Thymus (tissue), 14 donors: ENCODE measurements at places on chromosomes 16 and 17. TPM values are rescaled to one million over a fixed set of nuclear protein-coding genes. Genes with fewer than 3 reads are reported as not detected.

Gene MEIOB
- 1.1 TPM for total RNA-seq

GRCh38 chr17:76893623-76894334, 25.6 kb downstream of the MGAT5B start:
- DNase-seq = no peak

DNA sequence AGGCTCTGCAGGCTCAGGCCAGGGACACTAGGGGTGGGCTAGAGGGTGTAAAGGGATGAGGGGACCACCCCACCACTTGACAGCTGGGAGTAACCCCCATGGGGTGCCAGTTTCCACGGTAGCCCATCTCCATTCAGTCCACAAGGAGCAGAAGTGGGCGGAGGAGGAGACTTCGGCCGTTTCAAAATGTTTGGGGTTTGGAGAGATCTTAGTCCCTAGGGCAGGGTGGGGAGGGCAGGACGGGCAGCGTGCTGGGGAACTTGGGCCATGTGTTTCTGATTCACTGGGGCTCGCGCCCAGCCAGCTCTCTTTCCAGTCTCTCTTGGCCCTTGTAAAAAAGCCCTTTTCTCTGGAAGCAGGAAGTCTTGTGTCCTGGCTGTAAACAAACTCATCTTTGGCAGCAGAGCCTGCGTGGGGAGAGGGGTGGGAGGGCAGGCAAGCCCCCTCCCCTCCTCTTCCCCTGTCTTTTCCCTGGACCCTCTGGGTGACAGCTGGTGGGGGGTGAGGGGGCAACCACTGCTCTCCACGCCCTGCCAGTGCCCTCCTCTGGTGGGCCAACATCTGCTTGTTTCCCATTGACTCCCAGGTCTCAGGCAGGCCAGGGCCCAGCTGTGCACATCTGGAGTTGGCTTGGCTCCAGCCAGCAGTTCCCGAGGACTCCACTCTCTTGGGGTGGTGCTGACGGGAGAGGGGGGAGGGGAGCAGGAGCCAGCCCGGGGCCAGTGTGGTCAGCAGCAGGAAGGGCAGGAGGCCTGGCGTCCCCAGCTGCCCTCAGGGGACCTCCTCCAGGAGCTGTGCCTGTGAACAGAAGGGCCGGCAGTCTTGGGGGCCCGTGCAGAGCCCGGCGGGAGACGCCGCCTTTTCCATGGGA, 8.1 kb downstream of the CYGB start:
- no peak for DNase-seq

Gene LRRC46
- total RNA-seq = 0.19 TPM

DNA sequence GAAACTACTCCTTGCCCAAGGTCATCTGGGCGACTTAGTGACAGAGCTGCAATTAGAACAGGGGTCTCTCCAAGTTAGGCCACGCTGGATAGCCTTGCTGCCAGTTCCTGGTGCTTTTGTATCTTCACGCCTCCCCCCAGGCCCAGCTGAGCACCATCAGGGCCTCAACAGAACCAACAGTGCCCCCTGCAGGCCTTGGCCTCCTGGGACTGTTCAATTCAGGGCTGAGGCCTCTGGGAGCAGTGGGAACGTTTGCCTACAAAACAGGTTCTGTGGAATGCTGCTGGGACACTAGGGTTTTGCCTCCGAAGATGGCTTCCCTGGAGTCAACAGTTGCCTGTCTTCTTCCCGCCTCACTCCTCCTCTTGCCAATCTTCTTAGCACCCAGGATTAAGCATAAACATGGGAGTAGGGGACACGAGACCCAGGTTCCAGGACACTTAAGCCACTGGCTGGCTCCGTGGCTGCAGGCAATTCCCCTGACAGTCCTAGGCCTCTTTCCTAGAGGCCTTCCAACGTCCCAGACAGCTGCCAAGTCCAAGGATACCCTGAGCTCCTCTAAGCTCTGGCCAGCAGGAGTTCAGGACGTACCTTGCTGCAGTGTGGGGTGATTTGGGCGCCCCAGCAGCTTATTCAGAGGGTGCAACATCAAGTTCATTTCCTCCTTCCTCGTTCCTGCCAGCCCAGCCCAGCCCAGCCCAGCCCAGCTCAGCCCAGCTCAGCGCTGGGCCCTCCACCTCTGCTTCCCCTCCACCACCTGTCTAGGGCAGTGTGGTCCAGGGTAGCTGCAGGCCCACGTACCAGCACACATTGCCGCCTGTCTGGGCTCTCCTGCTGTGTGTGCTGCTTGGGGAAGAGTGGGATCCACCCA, 246.6 kb upstream of the RPL38 start:
- no peak for DNase-seq

GRCh38 chr17:45164734-45165269, 3.1 kb downstream of the HEXIM2 start:
- no peak for DNase-seq

DNA sequence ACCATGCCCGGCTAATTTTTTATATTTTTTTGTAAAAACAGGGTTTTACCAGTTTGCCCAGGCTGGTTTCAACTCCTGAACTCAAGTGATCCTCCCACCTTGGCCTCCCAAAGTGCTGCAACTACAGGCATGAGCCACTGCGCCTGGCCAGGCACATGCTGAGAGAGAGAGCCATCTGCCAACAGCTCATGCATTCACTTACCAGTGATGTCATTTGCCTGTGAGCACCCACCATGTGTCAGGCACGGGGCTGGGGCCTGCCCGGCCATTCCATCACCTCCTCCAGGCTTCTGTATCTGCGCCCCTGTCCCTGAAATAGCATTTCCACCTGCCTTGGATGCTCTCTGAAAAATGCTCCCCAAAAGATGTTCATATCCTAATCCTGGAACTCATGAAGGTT, 43.6 kb upstream of the PEMT start:
- no peak for DNase-seq

GRCh38 chr16:69929480-69929879, 21.7 kb upstream of the CLEC18A start:
- no peak for DNase-seq

Gene CMTM2
- total RNA-seq = 0.94 TPM

GRCh38 chr17:36590082-36590481, 1.6 kb upstream of the DHRS11 start:
- DNase-seq = no peak

- peak; percentile 51 for DNase-seq
Observed at GRCh38 chr17:8991514-8992285, 26.2 kb upstream of the PIK3R5 start.
